Endothelial cell (in vitro differentiated cells): ENCODE measurements at places on chromosomes 3 and 15.

- no peak for DNase-seq
Observed at GRCh38 chr15:74158855-74159650, 14.5 kb upstream of the ISLR start.

GRCh38 chr3:130428871-130429712 lies 83.6 kb downstream of the COL6A5 start:
- no peak for DNase-seq

- DNase-seq: no peak
Observed at GRCh38 chr3:22007368-22007767, 256.4 kb upstream of the ZNF385D start.

GRCh38 chr3:57227930-57228751 lies 612 bp downstream of the APPL1 start:
- peak; percentile 38 for DNase-seq

DNA sequence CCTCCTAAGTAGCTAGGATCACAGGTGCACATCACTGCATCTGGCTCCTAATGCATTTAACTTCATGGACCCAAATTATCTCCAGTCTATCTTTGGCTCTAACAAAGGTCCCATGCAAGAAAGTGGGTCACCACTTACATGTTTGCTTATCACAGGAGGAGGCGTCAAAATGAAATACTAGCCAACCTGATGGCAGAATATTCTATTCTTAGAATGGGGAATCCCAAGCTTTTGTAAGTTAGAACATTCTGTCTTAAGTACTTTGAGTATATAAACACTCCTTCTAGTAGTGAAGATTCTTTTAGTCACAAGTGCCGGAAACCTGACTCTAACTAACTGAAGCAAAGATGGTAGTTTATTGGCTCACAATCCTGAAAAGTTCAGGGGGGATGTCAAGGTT lies 72.0 kb upstream of the ADAMTS9 start:
- no peak for DNase-seq

GRCh38 chr3:152969557-152970300 lies 134.8 kb downstream of the P2RY1 start:
- DNase-seq: no peak

GRCh38 chr15:36947035-36947719 lies 153.2 kb downstream of the MEIS2 start:
- no peak for DNase-seq

DNA sequence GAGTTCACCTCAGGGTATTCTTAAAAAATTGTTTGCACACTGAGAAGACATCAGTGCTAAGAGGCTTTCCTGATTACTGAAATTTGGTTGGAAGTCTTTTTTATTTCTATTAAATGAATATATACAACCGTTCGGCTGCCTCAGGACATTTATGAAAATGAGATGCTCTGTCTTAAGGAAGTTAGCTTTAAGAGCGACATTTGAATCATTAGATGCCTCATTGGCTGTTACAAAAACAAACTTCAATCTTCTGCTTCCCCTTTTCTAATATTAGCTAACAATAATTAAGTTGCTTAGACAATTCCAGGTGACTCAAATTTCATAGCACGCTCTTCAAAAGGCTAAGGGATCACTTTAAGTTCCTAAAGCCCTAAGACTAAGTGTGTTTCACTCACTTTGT lies 673.7 kb downstream of the FHIT start:
- no peak for DNase-seq

DNA sequence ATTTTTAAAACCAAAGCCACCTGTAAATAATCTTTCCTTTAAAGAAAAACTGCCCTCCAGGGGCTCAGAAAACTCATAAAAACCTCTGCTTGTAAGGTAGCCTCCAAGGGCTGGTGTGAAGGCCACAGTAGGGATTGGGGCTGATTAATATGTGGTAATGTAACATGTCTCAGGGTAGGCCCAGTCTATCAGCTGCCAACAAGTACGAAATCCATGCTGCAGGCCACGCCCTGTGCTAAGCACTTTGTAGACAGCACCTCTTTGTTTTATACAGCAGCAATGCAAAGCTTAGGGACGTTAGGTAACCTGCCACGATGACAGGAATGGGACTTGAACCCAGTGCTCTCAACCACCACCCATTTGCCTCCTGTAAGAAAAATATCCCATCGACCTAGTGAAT lies 65.6 kb upstream of the PRICKLE2 start:
- DNase-seq: no peak

GRCh38 chr3:38916706-38917105 lies 100.7 kb upstream of the SCN10A start:
- DNase-seq: no peak

GRCh38 chr3:140088513-140088912 lies 153.5 kb downstream of the CLSTN2 start:
- DNase-seq: no peak

- DNase-seq: no peak
Observed at GRCh38 chr3:28140664-28141063, 100.8 kb upstream of the CMC1 start.

GRCh38 chr15:60340207-60340921 lies 57.4 kb downstream of the ANXA2 start:
- DNase-seq: no peak

DNA sequence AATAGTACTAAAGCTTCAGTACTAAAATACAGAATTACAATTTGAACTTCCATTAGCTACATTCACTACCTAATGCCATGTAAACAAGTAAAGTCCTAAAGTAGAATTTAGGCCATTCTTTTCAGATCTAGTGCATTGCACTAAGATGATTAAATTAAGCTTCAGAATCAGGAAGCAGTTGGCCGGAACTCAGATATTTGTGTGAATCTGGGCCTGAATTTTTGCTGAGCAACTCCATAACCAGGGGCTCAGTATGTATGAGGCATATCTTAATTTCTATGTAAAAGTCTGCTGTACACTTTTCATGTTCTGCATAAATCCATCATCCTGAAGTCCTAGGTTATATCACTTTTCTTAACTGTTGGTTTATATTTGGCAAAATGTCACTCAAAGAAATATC lies 246.4 kb downstream of the RBMS3 start:
- no peak for DNase-seq

GRCh38 chr3:54014067-54014466 lies 108.3 kb upstream of the CACNA2D3 start:
- no peak for DNase-seq

DNA sequence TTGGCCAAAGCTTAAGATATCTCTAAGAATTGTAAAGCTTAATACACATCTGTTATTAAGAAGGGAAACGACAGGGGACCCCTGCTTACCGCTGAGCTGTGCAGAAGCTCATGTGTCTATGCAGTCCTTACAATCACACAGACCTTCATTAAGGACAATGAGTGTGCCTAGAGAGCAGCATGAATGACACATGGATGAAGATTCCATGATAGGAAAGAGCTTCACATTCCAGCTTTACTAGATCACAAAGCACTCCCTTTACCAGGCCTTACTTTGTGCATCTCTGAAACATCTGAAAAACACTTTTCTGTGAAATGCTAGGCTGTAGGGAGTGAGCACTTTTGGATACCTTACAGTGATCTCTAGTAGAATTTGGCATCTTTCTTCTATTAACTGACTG lies 32.0 kb downstream of the RNF168 start:
- DNase-seq: no peak

DNA sequence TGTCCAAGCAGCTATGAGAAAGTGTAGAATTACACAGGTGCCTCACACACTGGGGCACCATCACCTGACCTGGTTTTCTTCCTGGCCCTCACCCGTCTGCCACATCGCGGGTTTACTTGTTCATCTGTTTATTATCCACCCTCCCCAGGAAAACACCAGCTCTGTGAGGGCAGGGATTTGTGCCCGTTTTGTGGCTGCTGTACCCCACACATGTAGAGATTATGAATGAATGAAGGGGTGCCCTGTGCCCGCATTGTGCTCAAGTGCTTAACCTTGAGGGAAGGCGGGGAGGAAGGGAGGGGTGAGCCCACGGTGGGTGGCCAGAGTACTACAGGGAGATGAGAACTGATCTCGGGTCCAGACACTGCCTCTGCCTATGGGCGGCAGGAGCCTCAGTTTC lies 108.4 kb downstream of the WNT7A start:
- no peak for DNase-seq

GRCh38 chr3:47156396-47156795 lies 7.5 kb downstream of the SETD2 start:
- DNase-seq: no peak

- DNase-seq: no peak
Observed at GRCh38 chr3:55658270-55658669, 171.2 kb upstream of the WNT5A start.

GRCh38 chr3:127909646-127910045 lies 5.4 kb upstream of the KBTBD12 start:
- no peak for DNase-seq

DNA sequence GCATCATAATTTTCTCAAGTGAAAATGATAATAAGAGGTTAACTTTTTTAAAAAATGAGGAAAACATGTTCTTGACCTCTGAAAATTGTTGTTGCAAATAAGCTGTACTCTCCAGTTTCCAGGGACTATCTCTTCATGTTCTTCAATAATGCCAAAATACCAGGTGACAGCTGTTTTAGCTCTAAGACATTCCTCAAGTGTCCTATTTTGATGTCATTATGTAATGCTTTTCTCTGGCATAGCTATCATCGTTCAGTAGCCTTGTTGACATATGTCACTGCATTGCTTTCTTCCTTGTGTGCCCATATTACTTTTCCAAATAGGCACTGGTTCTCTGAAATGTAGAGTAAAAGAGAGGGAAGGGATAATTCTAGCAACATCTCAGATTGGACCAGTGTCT lies 5.7 kb upstream of the FILIP1L start:
- no peak for DNase-seq

DNA sequence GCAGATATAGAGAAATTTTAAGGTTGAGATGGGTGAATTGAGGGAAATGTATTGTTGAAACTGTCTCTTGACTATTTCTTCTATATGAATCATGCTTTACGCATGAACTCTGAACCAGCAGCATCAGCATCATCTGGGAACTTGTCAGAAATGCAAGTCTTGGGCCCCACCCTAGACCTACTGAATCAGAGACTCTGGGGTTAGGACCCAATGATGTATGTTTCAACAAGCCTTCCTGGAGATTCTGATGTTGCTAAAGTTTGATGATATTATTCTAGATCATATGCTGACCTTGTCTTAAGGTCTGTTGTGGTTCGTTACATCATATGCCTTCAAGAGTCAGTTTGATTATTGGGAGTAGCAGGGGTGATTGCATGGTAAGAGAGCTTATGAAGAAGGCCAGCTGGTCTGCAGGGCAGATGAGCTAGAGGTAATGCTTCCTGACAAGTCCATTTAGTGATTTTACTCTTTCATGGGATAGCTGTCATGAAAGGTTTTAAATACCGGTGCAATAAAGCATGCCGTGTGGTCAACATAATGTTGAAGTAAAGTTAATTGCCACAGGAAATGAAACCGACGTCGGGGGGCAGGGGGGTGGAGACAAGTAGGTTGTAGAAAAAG lies 152.4 kb upstream of the MRPL3 start:
- no peak for DNase-seq

DNA sequence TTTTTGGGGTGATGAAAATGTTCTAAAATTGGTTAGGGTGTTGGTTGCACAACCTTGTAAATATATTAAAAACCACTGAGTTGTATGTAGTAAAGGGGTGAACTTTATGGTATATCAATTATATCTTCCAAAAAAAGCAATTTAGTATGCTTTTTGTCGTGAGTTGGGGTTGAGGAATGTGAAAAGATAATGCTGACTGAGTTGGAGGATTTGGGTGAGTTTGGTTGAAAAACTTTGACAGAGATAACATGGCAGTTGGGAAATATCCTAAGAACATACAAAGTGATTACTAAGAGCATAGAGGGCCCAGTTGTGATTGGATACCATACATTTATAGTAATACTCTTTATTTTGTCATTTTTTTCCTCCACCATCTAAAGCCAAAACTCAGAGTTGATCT lies 33.6 kb downstream of the HMG20A start:
- no peak for DNase-seq

DNA sequence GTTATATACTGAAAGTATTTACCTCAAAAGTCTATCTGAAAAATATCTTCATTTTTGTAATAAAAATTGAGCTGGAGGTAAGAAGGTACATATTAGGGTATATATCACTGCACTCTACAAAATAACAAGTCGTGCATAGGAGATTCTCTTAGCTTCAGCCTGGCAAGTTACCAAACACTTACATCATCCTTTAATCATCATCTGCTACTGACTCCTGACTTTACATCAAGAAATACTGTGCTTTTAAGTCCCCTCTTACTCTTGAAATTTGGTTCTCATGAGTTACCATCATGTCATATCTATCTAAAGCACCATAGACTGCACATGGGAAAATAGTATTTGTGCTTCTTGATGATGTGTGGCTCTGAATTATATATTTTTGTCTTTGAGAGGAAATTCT lies 50.8 kb downstream of the LYSMD4 start:
- DNase-seq: no peak

GRCh38 chr15:100788418-100789105 lies 91.1 kb upstream of the ALDH1A3 start:
- no peak for DNase-seq

DNA sequence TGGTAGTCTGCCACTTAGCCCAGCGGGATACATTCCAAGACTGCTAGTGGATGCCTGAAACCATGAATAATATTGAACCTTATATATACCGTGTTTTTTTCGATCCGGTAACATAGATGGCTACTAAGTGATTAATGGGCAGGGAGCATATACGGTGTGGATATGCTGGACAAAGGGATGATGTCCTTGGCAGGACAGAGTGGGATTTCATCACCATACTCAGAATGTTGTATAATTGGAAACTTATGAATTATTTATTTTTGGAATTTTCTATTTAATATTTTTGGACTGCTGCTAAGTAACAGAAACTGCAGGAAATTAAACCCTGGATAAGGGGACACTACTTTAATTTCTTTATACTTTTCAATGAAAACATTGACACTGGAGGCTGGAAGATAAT lies 53.2 kb downstream of the ASTE1 start:
- no peak for DNase-seq

DNA sequence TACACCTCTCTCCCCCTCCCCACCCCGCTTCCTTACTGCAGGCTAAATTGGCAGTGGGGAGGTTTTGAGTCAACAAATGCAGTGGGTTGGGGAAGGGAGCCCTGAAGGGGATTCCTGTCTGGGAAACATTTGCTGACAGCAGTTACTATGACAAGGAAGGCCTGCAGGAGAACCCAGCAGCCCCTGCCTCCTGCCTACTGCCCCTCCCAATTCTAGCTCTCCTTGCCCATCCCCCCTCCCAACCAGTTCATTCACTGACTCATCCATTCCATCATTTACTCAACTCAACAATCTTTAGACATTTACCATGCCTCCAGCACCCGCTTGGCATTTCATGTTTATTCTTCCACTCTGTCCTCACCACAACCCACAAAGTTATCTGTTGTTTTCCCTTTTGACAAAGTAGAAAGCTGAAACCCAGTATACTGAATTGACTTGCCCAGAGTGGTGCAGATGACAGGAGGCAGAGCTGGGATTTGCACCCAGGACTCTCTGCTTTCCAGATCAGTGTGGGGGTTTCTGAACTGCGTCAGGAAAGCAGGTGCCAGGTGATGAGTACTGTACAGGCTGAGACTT lies 75.0 kb downstream of the MAGEF1 start:
- no peak for DNase-seq

- no peak for DNase-seq
Observed at GRCh38 chr3:20561166-20561565, 375.2 kb upstream of the SGO1 start.
